ENCODE measurements at places on chromosomes 5 and 9.

- DNase-seq, result peak; percentile 73
These were observed 124.5 kb downstream of the EGFLAM start for GRCh38 chr5:38382898-38383297.

DNA sequence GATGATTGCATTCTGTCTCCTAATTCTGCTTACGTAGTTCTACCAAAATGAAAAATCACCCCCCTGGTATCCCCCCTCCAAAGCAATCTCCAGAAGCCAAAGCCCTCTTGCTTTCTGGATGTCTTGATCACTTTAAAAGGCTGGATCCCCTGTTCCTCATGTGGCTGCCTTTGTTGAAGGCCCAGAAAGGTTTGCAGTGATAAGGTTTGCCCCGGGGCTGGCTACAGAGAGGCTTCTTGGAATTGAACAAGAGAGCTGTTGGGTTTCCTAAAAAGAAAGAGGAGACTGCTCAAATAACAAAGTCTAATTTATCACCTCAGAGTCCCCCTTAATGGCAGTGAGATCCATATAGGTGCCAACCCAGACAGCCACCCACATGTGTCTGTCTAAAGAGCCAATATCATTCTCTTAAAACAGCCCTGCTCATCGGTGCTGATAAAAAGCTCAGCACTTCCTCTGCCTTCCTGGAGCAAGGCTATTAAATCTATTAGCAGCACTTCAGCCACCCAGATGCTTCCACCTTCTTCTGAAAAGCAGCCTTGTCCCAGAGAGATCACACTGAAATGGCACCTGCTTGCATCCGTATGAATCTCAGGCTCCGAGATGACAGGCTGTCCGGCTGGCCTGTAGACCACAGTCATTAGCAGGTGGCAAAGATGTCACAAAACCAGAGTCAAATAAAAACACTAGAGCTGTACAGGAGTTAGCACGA lies 70.9 kb downstream of the TEX10 start:
- no peak for DNase-seq

DNA sequence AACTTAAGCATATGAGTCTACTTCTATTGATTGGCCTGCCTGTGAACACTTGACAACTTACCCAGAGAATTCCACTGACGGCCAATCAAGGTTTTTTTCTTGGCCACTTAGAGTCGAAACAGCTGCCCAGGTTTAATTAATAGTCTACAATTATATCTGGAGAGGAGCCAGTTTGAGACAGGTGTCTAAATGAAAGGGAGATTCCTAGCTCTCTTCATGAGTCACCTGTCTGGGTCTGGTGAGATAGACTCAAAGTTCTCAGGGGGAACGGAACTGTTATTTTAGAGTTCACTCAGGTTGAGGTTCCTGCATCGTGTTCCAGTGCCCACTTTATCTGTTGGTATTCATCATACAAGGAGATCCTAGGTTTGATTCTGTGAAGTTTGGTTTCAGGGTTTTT lies 111.0 kb downstream of the CD180 start:
- DNase-seq, result no peak

GRCh38 chr9:95740217-95741004 lies 135.1 kb upstream of the ERCC6L2 start:
- DNase-seq, result no peak

- no peak for DNase-seq
These were observed 68.6 kb upstream of the IRX4 start for GRCh38 chr5:1951165-1951816.

DNA sequence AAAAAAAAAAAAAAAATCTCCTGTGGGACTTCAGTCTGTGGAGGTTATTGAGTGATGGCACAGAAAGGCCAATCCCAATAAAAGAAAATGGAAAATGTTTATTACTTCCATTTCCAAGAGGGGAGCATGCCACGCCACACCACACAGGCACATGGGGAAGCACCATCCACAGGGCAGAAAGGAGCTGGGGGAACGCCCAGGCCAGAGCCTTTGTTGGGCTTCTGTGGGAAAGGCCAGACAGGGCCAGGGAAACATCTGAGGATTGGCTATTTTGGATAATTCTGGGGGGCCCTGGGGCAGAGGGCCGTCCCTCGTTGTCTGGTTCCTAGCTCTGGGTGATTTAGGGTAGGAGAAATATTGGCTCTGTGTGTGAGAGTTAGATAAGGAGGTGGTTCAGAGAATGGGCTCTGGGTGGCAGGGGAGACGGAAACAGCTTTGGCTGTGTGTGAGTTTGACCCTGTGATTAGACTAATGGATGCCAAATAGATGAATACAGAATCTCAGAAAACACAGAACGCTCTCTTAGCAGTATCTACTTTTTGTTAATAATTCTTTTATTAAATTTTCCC lies 49.0 kb upstream of the ABL1 start:
- DNase-seq, result no peak

GRCh38 chr5:170629566-170630175 lies 125.9 kb downstream of the KCNIP1 start:
- no peak for DNase-seq

DNA sequence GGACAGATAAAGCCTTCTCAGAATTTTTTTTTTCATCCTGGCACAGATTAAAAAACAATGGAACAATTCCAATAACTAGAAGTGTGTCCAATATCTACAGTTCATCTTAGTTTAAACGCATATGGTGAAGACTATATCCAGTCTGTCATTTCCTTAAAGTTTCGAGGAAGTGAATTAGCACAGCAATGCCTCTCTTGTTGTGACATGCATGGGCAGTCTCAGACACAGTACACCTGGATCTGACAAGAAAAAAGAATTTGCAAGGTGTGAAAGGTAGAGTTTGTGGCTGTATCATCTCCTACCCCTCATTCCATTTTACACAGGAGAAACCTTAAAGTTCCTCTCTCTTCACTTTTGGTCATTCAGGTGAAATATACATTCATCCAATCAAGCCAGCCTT lies 100.6 kb upstream of the ADAMTS19 start:
- DNase-seq, result no peak

DNA sequence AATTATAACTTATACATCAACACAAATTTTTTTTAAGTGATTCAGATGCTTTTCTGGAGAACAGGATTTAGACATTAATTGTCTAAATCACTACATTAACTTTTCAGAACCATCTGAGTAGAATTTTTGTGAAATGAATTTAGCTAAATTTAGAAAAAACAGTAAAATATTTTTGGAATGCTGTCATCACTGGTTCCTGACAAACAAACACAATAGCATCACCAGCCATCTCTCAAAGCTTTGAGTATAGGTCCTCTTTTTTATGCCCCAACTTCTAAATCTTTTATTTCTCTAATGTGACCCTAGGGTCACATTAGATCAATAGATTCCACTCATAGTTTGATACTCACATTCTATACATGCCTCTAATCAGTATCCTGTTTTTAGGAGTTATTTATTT lies 104.6 kb downstream of the PRR16 start:
- no peak for DNase-seq

DNA sequence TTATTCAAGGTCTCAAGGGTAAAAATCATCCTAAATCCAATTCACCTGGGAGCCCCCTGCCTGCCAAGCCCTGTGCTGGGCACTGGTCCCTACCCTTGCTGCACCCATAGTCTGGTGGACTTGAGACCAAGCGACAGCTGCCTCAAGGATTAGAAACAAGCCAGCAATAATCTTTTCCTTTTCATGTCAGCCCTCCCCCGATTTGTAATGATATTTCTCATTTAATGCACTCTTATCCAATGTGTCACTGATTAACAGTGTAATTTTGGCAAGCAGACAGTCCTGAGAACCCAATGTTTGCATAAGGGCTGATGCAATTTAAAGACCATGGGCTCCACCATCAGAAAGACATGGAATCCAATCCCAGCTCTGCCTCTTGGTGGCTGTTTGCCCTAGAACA lies 108.9 kb downstream of the ACTL7B start:
- DNase-seq, result no peak

GRCh38 chr5:30981576-30981975 lies 211.9 kb upstream of the CDH6 start:
- DNase-seq, result no peak

- no peak for DNase-seq
These were observed 327.4 kb upstream of the RPS23 start for GRCh38 chr5:82605441-82605973.

- no peak for DNase-seq
These were observed 69.7 kb downstream of the EFNA5 start for GRCh38 chr5:107601076-107601475.

- peak; percentile 10 for DNase-seq
These were observed 1.6 kb downstream of the RFESD start for GRCh38 chr5:95647886-95648860.

DNA sequence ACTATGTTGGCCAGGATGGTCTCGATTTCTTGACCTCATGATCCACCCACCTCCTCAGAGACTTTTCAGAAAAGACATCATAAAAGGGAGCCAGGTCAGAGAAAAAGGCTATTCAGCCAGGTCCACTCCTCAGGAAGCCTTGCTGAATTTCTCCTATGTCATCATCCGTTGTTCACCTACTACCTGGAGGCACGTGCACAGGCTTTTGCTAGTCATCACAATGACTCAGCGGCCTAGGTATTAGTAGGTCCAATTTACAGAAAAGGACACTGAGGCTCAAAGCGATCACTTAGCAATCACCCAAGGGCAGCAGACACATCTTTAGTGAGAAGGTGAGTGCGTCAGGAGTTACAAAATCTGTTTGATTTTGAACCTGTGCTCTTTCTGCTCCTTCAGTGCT lies 72.3 kb upstream of the RAD23B start:
- no peak for DNase-seq
